ENCODE measurements at places on chromosomes 2 and 18.

DNA sequence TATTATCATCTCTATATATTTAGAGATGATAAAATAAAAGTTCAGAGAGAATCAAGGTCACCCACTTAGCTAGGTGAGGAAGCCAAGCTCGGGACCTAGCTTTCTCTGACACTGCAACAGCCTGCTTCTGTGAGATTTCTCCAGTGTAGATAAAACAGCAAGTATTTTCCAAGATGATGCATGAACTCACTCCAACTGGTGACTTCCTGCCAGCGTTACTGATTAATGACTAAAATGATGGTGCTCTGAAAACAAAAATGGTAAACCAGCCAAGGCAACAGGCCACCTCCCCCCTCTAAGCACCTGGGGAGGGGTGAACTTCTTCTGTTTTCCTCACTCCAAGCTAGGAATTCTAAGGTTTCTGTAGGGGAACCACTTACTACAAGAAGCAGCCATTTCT is 510.2 kb upstream of the ID2 start:
- DNase-seq, result no peak

DNA sequence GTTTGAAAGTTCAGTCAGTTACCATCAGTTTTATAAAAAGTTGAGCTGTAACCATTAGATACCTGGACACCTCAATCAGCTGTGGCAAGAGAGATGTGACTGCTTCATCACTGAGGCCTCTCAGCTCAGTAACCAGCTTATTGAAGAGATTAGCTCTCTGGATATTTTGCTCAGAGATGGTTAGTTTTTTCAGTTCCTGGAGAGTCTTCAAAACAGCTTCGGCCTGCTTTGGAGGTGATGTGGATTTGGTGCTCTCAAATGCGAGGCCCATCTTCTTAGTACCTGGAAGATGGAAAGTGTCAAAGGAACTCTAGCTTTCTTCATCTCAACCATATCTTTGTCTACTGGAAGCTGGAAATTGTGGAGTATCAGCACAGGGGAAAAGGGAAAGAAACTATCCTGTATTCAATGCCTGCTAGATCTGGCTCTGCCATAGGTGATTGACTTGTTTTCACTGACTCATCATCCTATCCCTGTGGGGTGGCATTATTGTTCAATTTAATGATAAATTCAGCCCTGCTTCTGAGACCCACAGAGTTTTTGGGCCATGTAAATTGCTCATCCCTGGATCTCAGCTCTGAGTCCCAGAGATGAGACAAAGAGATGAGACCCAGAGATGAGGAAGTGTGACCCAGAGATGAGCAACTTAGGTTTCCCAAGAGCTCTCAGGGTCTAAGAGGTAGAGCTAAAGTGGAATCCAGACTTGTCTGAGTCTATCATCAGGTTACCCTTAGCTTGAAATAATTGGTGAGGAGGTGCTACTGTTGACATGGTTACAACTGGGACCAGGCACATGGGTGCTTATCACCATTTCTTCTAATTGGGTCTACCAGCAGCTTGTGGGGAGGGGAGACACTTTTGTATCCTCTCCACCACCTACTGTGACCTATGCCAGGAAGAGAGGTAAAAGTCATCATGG is 10.4 kb downstream of the APOB start:
- DNase-seq, result no peak

DNA sequence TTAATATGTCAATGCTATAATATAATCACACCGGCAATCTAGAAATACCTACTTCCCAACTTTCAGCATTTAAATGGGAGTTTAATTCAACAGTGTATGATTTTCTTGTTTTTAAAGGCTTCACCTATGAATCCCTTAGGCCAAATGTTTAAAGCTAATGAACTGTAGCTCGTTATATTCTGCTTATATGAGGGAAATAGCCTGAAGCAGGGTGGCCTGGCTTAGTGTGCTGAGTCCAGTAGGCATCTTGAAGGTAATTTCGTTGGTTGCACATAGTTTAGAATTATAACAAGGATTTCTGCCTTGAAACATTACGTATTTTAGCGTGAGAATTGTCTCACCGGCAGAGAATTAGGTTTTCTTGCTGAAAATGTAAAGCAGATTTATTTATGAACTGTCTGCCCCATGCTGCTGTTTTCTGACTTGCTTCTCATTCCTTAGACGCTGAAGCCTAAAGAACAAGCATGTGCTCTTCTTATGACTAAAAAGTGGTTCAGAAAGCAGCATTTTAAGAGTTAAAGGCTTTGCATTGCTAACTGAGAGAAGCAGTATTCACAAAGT is 433.7 kb upstream of the RAB12 start:
- no peak for DNase-seq

DNA sequence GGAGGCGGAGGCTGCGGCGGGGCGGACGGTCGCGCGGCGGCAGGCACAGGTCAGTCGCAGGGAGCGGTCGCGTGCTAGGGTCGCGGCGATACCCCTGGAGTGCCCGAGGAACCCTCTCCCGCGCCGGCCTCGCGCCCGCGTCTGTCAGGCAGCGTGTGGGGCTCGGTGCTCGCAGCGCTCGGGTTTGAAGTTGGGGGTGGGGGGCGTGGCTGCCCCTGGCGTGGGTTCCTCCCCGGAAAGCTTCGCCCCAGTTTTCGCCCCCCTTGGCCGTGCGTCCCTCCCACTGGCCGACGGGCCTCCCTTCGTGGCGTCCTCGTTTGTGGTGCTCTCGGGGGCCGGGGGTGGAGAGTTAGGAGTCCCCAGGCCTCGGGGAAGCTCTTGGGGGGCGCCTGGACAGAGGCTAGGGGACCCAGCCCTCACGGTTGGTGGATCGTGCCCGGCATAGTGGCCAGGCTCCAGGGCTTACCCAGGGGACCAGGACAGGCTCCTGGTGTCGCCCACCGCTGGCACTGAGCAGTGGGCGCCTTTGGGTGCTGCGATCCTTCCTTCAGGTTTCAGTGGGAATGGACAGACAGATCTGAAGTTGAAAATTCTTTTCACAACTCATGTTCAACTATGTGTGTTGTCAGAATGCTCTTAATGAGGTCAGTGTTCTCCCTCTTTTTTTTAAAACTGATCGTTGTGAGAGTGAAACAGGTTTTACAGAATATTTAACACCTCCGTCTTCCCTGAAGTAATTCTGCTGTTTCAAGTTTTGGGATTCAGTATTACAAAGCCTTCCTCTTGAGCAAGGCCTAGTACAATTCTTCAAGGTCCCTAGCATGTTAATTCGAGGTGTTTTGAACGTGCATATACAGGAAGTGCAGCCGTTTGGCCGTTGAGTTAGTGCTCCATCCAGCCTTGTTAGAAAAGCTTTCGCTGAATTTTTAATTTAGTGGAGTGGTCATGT is 604 bp downstream of the RALBP1 start:
- no peak for DNase-seq

- DNase-seq, result no peak
Observed at GRCh38 chr2:51258301-51258700, 226.4 kb upstream of the NRXN1 start.

GRCh38 chr18:63492851-63493250 is 16.1 kb downstream of the SERPINB5 start:
- DNase-seq, result no peak

- DNase-seq, result peak; percentile 25
Observed at GRCh38 chr2:217650229-217650628, 352.6 kb downstream of the TNS1 start.
